ENCODE measurements at places on chromosomes 7 and 10. TPM values are rescaled to one million over a fixed set of nuclear protein-coding genes. Genes with fewer than 3 reads are reported as not detected.

DNA sequence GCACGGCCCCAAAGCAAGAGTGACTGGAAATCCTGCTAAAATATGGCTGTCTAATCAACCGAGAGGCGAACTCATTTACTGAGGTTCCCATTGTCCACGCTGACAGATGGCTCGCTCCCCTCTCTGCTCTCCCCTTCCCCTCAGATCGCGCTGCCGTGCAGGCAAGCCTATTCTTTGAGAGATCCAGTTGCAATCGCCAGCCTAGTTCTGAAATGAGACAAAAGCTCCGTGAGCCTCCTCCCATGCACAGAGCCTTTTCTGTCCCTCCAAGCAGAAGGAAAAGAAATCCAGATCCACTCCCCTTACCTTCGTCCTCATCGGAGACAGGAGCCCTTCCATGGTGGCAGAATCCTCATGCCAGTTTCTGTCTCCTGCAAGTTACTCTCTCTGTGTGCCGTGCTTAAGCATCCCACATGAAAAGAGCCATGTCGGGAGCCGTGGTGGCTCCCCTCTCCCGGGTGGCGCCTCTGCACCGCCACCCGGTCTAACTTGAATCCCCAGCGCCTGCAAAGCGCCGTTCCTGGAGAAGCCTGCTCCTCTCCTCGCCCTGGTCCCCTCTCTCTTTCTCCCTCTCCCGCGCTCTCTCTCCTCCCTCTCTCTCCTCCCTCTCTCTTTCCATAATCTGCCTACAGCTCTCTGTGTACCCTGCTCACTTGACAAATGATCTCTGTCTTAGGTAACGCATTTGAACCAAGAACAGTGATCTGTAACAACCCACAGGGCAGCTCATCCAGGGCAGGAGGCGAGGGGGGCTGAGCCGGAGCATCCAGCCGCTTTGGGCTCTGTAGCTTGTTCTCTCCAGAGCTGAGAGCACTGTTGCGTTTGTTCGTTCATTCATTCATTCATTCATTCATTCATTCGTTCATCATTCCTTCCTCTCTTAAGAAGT lies 156.8 kb downstream of the FRMD4A start:
- no peak for DNase-seq

- DNase-seq, result no peak
Measured at GRCh38 chr10:116269619-116270018, 3.4 kb downstream of the GFRA1 start.

DNA sequence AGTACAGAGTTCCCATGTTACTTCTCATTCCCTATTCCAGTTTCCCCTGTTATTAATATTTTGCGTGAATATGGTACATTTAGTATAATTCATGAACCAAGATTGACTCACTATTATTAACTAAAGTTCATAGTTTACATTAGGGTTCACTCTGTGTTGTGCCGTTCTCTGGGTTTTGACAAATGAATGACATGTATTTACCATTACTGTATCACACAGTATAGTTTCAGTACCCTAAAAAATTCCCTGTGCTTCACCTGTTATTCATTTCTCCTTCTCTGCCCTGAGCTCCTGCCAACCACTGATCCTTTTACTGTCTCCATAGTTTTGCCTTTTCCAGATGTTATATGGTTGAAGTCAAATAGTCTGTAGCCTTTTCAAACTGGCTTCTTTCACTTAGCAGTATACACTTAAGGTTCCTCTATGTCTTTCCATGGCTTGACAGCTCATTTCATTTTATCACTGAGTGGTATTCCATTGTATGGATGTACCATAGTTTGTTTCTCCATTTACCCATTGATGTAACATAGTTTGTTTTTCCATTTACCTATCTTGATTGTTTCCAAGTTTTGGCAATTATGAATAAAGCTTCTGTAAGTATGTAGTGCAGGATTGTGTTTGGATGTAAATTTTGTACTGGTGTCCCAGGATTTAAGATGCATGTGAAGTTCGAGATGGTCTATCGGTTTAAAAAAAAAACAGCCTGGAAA lies 58.8 kb downstream of the CDK14 start:
- no peak for DNase-seq

- no peak for DNase-seq
Measured at GRCh38 chr7:28151965-28152364, 28.6 kb downstream of the JAZF1 start.

DNA sequence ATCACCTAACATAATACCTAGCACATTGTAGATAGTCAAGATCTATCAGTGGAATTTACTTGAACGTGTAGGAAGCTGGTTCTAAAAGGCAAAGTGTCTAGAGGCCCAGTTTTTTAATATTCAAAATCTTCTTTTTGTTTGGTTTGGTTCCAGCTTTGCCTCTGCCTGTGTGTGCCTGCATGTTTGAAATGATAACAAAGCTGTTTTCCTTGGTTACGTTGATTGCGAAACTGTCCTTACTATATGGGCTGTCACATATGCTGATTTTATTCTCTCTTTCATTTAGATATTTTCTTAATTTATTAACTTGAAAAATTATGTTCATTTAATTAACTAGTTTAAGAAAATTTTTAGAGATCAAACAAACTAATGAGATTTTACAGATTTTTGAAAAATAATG lies 237.3 kb downstream of the SEMA3A start:
- no peak for DNase-seq

- DNase-seq, result no peak
Measured at GRCh38 chr7:11552676-11553296, 279.2 kb downstream of the THSD7A start.

DNA sequence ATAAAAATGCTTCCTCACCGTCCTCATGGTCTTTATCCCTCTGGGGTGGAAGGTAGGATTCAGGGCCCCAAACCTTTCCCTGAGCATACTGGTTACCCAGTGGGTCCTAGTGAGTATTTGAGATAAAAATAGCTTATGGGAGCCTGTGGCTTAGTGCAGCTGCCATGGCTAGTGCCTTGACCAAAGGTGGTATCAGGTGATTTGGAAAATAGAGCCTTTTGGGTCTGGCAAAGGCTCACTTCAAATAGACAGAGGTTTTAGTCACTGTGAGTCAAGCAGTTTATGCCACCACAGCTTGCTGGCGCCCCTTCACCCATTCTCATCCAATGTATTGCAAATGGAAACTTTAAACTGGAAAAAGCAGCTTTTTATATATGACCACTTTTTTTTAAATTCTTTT lies 30.4 kb downstream of the PLAU start:
- DNase-seq, result no peak

- no peak for DNase-seq
Measured at GRCh38 chr7:95240921-95241320, 83.4 kb downstream of the PON1 start.

DNA sequence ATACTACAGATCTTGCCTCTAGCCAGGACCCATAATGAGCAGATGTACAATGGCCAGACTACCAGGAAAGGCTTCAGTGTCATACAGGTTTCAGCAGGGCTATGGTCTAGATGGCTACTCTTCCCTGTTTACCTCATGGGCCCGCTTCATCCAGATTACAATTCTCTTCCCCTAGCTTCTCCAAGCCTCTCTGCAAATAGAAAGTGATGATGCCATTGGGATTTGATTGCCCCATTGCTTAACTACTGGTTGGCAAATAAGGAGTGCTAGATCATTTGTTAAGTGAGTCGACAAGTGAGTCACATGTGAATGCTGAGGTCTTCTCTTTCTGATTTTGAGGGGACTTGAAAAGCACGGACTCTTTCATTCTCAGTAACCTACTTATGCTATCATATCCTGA lies 361.5 kb upstream of the LRRTM3 start:
- DNase-seq, result no peak

DNA sequence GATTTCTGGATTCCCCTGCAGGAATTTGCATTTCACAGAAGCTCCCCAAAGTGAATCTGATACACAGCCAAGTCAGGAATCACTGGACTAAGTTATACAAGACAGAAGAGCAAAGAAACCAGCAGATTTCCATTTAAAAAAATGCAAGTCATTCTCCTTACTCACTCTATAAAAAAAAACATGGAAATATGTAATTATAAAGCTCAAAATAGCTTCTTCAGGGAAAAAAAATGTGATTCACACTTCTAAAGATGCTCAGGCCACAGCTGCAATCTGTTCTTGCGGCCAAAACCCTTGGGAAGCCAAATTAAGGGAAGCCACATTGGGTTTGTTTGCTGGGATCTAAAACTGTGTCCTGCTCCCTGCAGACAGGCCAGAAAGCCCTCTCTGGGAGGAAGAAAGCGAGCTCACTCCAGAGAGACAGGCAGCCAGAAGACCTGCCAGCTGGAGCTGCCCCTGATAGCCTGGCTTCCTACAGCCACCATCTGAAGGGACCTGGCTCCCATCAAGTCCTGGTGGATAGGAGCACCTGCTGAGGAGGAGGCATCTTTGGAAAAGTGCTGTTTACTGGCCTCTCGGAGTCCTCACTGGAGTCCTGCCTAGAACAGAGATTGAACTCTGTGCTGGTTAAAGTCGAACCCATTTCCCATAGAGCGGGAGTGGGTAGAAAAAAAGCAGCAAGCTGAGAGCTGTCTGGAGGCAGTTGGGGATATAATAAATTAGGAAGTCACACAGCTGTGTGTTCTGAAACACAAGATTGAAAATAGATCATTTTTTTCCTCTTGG lies 359.2 kb upstream of the AOAH start:
- DNase-seq, result peak; percentile 35

- DNase-seq, result no peak
Measured at GRCh38 chr10:74097776-74098175, 52.9 kb downstream of the AP3M1 start.

DNA sequence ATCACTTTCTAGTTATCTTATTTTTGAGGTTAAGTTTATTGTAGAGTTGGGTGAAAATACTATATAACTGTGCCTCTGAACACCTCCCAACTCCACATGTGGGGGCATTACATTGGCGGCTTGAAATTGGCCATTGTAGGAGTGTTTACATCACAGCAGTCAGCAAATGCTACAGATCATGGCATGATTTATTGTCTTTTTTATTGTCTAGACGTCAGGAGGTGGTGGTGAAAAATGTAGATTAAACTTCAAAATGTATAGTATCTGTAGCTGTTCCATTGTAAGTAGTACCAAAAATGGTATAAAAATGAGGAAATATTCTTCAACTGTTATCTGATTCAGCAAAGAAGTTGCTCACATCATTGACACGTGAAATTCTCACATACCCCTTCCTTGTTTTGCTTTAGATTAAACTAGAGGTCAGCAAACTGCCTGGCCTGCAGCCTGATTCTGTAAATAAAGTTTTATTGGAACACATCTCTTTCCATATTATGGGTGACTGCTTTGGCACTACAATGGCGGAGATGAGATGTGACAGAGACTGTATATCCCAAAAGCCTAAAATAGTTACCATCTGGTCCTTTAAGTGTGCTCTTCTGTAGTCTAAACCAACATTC lies 35.0 kb downstream of the TAF3 start:
- DNase-seq, result no peak

- no peak for DNase-seq
Measured at GRCh38 chr10:103224133-103224532, 21.6 kb upstream of the RPEL1 start.

- DNase-seq, result no peak
Measured at GRCh38 chr10:52353960-52354394, 39.9 kb downstream of the DKK1 start.

- no peak for DNase-seq
Measured at GRCh38 chr7:38068461-38068860, 109.6 kb upstream of the STARD3NL start.

- DNase-seq, result no peak
Measured at GRCh38 chr10:34219753-34220548, 595.1 kb downstream of the PARD3 start.

DNA sequence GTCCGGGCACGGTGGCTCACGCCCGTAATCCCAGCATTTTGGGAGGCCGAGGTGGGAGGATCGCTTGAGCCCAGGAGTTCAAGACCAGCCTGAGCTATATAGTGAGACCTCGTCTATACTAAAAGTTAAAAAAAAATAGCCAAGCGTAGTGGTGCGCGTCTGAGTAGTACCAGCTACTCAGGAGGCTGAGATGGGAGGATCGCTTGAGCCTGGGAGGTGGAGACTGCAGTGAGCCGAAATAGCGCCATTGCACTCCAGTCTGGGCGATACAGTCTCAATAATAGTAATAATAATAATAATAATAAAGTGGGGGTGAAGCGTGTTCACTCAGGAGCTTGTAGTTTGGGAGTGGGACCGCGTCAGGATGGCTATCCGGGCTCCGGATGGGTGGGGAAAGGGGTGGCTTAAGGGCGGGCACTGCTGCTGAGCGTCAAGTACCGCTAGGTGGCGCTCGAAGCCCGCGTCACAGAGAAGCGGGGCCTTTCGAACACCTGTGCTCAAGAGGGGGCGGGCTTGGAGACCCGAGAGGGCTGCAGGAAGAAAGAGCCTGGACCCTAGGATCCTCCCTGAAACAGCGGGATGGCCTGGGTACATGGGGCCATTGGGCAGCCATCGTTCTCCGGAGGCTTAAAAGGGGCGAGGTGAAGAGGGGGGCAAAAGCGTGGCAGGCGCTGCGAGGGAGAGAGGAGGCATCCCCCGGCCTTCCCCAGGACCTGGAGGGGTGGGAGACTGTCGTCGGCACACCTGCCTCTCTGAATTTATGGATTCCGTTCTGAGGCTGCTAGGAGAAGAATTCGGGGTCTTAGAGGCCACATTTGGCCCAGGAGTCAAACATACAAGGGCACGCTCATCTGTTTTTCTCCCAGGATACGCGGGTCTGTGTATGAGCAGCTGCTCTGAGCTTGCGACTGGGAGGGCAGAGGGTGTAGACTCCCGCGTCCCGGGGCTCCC lies 14.5 kb downstream of the LBX1 start:
- DNase-seq, result peak; percentile 61

GRCh38 chr10:133356549-133357284 lies 1.1 kb downstream of the FUOM start:
- DNase-seq, result no peak

DNA sequence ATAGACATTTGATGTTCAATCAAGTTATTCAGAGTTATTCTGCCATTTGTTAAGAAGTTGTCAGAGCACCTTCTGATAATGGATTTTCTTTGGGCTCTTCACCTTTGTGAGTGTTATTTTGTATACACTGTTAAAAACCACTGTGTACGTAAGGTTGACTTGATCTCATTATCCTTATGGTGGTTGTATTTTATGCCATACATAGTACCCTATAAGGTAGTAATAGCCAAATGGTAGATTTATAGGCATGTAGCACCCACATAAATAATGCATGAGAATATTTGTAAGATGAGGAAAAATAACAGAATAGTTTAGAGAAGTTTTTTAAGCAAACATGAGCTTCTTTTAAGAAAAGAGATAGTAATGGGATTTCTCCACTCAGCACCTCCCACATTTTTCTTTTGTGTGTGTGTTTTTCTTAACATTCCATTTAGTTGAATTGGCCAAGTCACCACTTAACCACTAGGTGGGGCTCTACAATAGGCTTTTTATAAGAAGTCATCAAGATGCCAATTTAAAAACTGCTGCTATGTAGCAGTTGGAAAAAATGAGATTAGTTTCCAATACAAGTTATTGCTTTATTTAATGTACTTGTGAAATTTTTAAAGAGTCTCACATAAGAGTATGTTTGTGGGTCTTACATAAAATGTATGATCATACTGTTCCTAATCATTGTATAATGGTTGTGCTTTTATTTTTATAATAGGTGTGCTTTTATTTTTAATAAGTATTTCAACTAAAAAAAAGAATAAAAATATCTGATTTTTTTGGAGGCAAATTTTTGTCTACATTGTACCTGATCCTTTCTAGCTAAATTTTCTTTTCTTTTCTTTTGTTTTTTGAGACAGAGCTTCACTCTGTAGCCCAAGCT lies 41.1 kb upstream of the STMP1 start:
- peak; percentile 62 for DNase-seq

Gene CXCL12
- total RNA-seq, result 29.1 TPM

Gene SLC18A3
- not detected for total RNA-seq

Gene SPDYE3
- total RNA-seq, result not detected

Gene INSYN2A
- 0.18 TPM for total RNA-seq

Gene ZNF804B
- 0.28 TPM for total RNA-seq

Gene ITPRID1
- not detected for total RNA-seq

Gene LIPF
- not detected for total RNA-seq

Gene GALNT17
- 59.6 TPM for total RNA-seq

Gene PPRC1
- 68.7 TPM for total RNA-seq

Gene MRPL43
- total RNA-seq, result 68.2 TPM

Gene PLAC9
- total RNA-seq, result 3.1 TPM

All from ovary (tissue), 10 donors.